ENCODE measurements at places on chromosomes 6 and 20.

- DNase-seq, result no peak
Observed at GRCh38 chr6:150924808-150925589, 59.5 kb downstream of the MTHFD1L start.

- DNase-seq, result no peak
Observed at GRCh38 chr20:10042086-10042485, 7.3 kb downstream of the ANKEF1 start.

- no peak for DNase-seq
Observed at GRCh38 chr6:33213166-33213988, 5.1 kb downstream of the RING1 start.

DNA sequence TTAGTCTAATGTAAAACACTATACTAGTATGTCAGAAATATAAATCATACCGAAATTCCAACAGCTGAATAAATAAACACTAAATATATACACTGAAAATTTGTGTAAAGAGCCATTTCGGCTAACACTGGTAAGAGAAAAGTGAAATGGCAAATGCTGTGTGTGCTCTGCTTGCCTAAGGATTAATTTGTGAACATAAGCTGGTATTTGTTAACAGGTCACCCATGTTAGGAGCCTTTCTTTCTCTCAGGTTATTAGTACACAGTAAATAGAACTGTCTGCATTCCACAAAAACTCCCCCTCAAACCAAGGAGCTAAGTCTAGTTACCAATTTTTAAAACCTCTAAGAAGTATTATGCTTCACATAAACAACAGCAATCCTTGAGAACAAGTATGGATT, 27.0 kb downstream of the ELOVL5 start:
- DNase-seq, result no peak

- no peak for DNase-seq
Observed at GRCh38 chr6:142850679-142851423, 94.1 kb downstream of the HIVEP2 start.

DNA sequence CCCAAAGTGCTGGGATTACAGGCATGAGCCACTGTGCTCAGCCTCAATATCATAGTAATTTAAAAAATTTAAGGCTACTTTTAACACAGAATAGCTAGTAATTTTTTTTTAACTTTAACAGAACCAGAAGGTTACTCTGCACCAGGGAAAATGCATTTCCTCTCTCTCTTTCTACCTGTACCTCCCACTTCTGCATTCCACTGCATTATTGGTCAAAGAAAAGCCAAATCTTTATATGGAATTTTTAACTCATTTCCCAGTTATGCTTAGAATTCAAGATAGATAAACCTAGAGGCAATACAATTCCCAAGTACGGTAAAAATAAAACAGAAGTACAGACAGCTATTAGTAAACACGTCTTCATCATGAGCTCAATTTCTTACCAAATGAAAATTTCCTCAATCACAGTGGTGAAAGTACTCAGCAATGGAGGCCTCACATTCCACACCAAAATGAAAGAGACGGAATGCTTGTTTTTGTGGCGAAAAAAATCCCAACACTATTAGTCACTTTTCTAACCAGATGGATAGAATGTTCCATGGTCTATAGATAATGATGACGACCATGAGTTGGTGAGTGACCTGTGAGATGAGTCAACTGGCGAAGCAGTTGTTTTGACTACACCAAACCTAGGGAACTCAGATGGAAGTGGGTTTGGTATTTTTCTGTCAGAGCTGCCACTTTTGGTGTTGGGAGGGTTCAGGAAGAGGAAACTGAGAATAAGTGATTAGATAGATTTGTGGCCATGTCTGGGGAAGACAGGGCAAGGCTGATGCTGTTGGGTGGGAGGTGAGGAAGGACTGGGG, 104.7 kb upstream of the SGK1 start:
- peak; percentile 99 for DNase-seq

GRCh38 chr6:37104824-37105147, 65.2 kb upstream of the PIM1 start:
- no peak for DNase-seq

GRCh38 chr6:139277161-139277560, 14.6 kb downstream of the TXLNB start:
- no peak for DNase-seq

- no peak for DNase-seq
Observed at GRCh38 chr6:134466771-134467525, 149.0 kb upstream of the SGK1 start.

- DNase-seq, result no peak
Observed at GRCh38 chr20:4838526-4838925, 116.8 kb downstream of the PRND start.

- DNase-seq, result no peak
Observed at GRCh38 chr6:134850721-134851305, 99.1 kb downstream of the ALDH8A1 start.

DNA sequence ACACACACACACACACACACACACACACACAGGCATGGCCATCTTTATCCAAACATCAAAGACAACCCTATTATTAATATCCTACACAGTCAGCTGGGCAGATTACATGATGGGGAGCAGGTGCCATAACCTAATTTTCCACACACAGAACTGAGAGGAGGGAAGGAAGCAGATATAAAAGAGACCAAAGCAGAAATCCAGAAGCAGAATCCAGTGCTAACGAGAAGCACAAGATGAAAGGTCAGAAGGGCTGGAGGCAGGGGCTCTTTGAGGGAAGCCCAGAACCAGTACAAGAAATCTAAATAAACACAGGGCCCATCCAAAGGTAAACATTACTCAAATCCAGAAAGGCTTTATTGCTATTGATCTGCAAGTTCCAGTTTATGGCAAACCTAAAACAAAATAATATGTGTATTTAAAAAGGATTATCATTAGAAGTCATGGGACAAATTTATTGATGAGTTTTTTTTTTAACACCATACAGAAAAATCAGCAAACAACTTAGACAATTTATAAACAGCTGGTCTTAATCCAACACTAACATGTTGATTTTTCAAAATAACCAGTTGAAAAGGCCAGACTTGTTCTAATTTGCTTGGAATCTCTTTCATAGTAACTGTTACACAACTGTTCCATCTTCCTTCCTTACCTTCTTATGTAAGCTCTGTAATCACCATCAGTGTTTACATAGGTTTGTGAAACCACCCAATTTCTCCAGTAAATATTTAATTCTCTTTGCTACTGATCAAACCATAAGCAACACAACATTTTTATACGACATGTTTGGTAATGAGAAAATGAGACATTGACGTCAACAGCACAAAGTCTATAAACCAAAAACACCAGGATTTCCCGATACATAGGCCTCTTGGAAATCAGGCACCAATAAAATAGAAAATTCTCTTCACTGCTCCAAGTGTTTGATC, 34.2 kb downstream of the SLC23A2 start:
- DNase-seq, result no peak

GRCh38 chr6:43393602-43394001, 24.2 kb upstream of the ZNF318 start:
- DNase-seq, result no peak

DNA sequence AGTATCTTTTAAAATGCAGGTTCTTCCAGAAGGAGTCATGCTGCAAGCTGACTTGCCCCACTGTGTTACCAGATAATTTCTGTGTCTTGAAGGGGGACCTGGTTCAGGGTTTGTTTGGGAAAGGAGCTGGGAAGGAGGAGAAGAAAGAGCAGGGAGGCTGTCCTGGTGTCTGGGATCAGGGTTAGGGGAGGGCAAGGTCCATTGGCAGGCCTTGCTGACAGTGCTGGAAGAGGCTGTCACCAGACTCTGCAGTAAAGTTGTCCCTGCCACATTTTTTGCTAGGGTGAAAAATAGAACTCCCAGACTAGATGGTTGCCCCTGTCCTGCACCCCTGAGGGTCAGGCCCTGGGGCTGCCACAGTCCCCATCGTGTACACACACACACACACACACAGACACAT, 14.9 kb downstream of the GLP1R start:
- DNase-seq, result no peak

DNA sequence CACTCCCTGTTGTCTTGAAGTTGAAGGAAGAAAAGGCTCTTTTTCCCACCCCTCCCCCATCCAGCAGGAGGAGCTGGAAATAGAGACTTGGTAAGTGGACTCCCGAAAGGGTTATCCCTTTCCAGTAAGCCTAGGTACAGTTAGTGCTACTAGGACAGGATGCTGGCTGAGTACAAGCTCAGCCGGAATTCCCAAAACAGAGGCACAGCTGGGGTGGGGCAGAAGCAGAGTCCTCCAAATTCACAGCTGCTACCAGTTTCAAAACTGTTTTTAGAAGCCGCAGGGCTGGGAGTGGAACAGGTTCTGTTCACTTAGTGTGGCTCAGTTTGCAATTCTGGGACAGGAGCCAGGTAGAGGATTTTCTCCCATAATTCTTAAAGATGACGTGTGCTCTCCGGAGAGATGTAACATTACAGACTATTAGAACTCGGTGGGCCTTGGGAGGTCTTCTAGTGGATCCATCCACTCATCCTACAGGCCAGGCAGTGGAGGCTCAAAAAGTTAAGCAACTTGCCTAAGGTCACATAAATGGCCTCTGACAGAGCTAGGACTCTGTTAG, 19.0 kb upstream of the UTRN start:
- no peak for DNase-seq

DNA sequence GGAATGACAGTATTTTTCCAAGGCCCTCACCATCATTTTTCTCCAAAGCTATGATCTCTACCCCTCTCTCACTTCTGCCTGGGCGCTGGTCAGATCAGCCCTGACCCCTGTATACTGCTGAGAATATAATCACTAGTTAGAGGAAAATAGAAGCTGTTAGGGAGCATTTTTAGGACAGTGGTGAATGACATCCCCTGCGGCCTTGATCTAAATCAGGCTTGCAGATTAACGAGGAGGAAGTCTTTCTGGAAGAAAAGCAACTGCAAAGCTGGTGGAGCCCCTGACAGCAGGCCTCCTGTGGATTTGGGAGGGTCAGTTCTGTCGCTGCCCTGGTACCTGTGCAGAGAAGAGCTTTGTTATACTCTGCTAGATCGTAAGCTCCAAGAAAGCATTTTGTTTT, 107.9 kb downstream of the RPP40 start:
- DNase-seq, result no peak

DNA sequence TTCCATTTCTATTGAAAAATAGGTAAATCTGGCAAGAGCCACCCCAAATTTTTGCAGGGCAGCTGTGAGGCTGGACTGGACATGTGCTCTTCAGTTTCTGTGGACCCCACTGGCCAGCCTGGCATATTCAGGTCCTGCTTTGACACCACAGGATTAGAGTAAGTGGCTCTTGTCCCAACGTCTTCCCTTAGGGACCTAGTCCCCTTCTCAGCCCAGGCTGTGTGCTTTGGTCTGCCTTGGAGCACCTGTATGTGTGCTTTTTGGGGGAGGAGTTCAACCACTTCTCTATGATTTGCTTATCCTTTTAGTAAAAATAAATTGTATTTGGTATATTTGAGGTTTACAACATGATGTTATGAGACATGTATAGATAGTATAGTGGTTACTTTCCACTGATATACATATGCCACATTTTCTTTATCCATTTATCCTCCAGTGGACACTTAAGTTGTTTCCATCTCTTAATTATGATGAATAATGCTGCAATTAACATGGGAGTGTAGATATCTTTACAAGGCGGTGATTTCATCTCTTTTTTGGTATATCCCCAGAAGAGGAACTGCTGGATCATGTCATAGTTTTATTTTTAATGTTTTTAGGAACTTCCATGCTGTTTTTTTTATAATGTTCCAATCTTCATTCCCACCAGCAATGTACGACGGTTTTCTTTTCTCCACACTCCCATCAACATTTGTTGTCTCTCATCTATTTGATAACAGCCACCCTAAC, 167.8 kb upstream of the UST start:
- no peak for DNase-seq

DNA sequence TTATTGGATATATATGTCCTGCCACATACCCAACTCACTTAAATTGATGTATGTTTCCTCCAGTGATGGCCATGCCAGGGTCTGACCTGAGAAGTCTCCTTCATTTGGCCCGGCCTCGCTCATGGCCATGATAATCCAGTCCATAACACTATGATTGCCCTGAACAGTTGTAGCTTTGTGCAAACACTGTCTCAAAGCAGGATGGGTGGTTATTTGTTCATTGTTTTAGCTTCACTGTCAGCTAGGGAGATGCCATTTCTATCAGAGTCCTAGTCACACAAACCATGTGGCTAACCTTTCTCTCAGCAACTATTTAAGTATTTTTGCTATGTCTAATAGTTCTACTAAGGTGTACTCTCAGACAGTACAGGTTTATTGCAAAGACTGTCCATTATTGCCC, 47.6 kb upstream of the ZNF337 start:
- no peak for DNase-seq

- DNase-seq, result no peak
Observed at GRCh38 chr6:132669690-132670291, 10.8 kb upstream of the TAAR1 start.

GRCh38 chr20:23039885-23040508, 4.9 kb downstream of the SSTR4 start:
- DNase-seq, result no peak

- DNase-seq, result no peak
Observed at GRCh38 chr6:153074761-153075160, 56.3 kb downstream of the RGS17 start.

GRCh38 chr6:107612762-107613415, 123.0 kb downstream of the SOBP start:
- DNase-seq, result no peak

DNA sequence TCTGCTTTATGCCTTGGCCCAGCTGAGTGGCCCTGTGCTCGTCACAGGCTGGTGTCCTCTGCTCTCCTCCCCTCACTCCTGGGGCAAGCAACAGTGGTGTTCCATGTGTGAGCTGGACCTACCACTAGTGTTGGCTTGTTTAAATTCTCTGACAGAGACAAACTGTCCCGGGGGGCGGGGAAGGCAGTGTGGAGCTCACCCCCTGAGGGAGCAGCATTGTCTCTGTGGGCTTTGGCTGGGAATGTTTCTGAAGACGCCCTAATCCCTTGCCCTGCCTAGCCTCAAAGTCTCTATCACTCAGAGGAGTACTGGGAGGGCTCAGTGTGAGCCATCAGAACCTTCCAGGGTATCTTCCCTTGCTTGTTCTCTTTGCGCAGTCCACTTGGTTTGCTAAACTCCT, 5.2 kb upstream of the VEGFA start:
- DNase-seq, result no peak

DNA sequence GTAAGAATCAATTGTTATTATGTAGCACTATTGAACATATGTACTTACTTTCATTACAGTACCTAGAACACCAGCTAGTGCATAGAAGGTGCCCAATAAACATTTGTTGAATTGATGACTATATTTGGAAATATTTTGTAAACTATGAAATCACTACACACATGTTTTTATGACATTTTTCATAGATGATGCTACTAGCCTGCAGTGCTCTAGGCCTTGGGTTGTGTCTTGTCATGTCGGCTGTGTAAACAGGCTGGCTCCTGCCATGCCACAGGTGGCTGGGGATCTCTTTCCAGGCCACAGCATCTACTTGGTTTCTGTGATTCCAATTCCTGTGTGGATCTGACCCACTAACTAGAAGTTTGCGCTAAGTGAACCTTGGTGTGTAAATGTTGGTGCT, 43.3 kb upstream of the EDN1 start:
- peak; percentile 13 for DNase-seq

GRCh38 chr6:157761331-157761921, 61.6 kb upstream of the SNX9 start:
- no peak for DNase-seq

- DNase-seq, result no peak
Observed at GRCh38 chr6:2763345-2763841, 1.8 kb upstream of the WRNIP1 start.

GRCh38 chr6:32370505-32370904, 1.2 kb downstream of the TSBP1 start:
- no peak for DNase-seq

GRCh38 chr20:41330343-41330720, 10.3 kb upstream of the LPIN3 start:
- DNase-seq, result no peak
